ENCODE measurements at places on chromosomes 2 and 18.

DNA sequence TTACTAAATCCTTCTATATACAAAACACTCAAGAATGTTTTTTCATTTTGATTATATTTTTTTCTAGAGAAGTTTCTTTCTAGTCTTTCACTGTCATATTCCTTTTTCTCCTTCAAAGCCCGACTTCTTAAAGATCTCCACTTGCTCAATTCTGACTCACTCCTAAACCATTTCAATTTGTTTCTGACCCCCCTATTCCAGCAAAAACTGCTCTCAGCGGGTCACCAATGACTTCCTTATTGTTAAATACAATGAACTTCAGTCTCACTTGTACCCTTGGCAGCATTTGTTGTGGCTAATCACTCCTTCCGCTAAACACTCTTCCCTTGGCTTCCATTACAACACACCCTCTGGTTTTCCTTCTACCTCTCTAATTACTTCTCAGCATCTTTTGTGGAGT is 111.1 kb upstream of the RBBP8 start:
- DNase-seq = no peak

- DNase-seq = no peak
These were observed 313.1 kb upstream of the SYT4 start for GRCh38 chr18:43590182-43590903.

DNA sequence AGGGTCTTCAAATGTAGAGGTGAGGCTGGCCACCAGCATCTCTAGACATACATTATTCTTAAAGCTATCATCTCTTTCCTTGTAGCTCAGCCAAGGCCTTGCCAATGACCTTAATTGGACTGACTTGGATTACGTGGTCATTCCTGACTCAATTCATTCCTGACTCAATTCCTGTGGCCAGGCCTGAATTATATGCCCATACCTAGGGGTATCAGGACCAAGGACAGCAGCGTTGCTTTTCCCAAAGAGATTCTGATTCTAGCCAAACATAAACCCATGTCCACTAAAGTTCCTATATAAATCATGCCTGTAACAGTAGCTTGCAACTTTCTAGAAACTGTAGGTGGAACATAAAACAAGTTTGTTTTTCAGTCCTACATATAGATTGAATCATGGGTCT is 231.7 kb downstream of the ARL6IP6 start:
- no peak for DNase-seq

DNA sequence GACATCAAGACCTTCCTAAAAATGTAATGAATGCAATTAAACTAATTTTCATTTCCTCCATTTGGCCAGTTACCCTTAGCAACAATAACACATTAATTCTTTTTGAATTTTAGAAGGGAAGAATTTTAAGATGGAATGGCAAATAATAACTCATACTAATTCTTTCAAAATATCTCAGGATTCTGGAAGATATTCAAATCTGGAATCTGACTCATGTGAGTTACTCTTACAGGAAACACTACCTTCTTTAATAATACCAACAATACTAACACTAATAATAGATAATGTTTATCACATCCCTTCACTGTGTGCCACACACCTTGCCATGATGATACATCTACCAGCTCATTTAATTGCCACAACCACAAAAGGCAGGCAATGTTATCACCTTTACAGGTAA is 46.4 kb downstream of the ZNF521 start:
- DNase-seq = no peak

DNA sequence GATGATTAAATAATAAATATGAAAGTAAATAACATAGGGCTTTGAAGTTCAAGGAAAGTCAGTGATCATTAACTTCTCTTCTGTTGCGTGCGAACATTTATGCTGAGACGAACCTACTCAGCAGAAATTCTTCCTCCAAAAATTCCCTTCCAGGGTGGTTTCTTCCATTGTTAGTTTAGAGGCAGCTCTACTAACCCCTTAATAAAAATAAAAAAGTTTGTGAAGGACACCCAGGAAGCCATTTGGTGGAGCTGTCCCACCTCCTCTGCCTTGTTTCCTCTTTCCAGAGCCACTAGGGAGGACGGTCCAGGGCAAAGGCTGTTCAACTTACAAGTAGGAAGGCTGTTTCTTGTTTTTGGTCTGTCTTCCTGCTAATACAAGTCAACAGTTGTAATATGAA is 2.1 kb upstream of the SMAD2 start:
- DNase-seq = no peak
